ENCODE measurements at places on chromosomes 13 and 19.

DNA sequence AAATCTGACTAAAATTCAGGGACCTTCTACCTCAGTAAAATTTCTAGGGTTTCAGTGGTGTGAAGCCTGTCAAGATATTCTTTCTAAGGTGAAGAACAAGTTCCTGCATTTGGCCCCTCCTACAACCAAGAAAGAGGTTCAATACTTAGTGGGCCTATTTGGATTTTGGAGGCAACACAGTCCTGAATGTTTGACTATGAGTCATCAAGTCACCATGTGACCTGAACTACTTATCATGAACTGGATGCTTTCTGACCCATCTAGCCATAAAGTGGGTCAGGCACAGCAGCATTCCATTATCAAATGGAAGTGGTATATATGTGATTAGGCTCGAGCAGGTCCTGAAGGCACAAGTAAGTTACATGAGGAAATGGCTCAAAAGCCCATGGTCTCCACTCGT, 163.0 kb upstream of the IRS2 start:
- DNase-seq, result no peak

DNA sequence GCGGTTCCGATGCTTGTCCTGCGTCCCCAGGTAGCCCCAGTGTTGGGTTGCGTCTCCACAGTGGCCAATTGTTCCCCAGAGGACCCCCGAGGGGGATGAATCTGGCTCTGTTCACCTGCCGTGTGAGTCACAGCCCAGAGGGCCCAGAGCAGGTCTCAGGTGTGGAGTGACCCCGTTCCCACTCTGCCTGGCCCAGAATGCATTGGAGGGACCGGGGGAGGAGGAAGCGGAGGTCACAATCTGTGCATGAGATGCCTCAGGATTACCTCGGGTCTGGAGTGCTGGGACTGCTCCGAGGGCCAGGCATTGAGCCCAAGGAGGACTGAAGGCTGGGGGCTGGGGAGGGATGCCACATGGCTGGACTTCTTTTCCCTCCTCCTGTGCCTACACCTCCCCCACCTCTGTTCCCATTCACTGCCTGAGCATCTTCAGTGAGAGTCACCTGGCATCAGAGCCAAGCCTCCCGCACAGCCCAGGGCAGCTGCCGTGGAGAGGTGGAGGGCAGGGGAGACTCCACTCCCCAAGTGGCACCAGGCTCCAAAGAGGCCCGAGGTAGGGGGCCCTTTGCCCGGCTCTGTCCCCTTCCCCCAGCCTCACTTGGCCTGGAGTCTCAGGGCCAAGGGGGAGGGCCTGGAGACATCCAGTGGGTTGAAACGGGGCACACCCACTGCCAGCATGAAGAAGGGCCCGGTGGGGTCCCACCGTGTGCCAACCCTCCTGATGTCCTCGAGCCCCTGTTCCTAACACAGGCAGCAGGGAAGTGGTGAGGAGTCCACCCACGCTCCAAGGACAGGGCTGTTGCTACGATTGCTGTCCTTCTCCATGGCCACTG, 81.1 kb downstream of the CHST8 start:
- no peak for DNase-seq

DNA sequence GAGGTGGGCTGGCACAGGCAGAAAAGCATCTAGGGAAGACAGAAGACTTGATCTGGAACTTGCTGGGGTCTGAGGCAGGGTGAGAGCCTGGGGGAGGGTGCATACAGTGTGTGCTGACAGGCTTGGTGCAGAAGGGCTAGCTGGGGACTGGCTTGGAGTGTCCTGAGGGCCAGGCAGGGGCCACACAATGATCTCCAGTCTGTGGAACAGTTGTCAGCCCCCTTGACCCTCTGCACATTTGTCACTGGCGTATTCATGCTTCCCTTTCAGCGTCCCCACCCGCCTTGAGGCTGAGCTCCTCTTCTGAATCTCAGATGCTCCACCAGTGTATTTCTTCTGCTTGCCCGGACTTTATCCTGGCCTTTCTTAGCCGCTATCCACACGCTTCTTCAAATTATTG, 2.8 kb upstream of the MICU2 start:
- DNase-seq, result no peak

GRCh38 chr13:102869948-102870676, 24.3 kb downstream of the ERCC5 start:
- DNase-seq, result no peak

DNA sequence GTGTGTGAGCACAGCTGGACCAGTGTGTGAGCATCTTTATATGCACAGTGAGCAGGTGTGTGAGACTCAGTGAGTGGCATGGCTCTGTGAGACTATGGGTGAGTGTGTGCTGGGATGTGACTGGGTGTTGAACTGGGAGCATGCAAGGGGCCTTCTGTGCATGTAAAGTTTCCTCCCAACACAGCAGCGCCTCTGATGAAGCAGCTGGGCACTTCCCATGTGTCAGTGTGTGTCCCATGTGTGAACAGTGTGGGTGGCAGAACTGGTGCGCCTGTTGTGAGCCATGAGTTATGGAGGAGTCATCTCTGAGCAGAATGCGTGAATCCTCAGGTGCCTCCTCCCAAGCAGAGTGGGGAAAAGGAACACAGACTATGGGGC, 24.1 kb downstream of the LGALS16 start:
- DNase-seq, result no peak

DNA sequence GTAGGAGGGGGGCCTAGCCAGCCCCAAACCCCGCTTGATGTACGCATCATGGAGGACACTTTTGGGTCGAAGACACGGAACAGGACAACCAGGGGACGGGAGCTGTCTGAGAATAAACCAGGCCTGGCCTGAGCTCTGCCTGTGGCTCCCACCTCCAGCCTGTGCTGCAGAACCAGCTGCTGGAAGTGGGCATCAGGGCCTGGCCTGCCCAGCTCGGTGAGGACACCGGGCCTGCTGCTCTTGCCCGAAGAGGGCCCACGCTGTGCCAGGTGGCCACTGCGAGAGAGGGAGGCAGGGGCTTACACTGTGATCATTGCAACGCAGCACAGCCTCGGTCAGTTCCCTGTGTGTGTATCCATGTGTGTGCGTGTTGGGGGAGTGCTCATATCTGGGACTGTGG, 34.6 kb downstream of the CEBPG start:
- DNase-seq, result no peak

GRCh38 chr13:108677806-108678205, 48.4 kb downstream of the MYO16 start:
- DNase-seq, result no peak

DNA sequence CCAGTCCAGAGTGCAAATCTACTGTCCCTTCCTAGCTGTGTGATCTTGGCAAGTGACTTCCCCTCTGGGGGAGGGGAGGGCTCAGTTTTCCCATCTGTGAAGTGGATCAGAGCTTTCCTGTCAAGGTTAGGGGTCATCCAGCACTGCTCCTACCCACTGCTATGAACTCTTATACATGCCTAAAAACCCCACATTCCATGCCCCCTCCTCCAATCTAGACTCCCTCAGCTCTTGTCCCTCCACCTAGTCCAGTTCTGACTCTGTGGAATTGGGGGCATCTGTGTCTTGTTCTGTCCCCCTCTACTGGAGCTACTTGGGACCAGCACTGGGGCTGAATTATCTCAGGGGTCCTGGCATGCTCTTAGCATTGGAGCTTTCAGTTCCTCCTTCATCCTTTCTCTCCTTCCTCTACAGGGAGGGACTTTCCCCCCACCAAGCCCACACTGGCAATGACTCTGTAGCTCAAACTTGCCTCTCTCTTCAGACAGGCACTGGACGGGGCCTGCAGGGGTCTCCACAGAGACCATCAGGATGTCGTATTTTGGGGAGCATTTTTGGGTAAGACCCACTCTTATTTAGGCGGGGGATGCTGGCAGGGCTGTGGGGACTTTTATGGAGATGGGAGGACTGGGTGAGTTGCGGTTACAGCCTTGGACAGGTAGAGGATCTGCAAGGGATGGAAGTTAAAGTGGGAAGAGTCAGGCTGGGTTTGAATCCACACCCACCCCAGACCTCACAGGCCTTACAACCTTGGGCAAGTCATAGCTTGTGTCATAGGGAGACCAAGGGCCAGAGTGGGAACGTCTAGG, 3.6 kb downstream of the FCHO1 start:
- DNase-seq, result no peak

GRCh38 chr13:114063545-114064449, 68.6 kb downstream of the RASA3 start:
- no peak for DNase-seq

DNA sequence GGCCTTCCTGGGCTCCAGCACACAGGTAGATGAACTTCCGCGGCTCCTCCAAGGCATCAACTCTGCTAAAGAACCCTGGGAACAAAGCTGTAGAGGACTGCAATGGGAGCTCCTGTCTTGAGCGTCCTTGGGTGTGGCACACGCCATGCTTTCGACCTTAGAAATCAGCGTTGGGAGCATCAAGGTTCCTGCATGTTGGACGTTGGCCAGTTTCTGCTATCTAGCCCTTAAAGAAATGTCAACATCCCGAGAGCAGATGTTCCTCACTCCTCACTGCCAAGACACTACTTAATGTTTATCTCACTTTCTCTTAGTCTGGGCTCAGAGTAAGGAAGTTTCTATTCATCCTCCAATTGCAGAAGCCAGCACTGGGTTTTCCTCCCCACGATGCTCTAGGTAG, 70.6 kb upstream of the MEDAG start:
- no peak for DNase-seq

- no peak for DNase-seq
These were observed 46.6 kb downstream of the PIN1 start for GRCh38 chr19:9881720-9882119.

DNA sequence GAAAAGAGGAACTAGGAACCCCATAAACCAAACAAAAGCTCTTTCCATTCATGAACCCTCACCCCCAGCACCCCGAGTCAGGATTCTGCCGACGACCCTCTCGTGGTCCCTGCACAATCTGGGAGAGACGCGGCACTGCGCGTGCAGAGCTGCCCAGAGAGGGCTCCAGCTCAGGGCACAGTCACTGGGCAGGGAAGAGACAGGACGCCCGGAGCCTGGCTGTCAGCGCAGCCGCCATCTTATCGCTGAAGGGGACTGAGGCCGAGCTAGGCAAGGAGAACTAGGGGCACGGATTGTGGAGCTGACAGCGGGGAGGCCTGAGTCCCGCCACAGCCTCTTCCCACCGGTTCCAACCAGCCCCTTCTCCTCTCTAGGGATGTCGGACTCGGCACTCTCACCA, 349 bp downstream of the ZNF98 start:
- DNase-seq, result no peak

DNA sequence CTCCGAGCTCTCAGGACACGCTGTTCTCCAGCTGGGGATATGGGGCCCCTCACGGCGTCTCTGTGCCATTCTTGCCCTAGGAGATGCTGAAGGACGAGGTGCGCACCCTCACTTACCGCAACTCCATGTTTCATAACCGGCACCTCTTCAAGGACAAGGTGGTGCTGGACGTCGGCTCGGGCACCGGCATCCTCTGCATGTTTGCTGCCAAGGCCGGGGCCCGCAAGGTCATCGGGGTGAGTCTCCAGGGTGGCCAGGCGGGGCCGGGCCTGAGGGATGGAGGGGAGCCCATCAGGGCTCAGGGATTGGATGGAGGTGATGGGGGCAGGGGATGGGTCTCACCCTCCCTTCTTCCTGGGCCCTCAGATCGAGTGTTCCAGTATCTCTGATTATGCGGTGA, 4.8 kb downstream of the PRMT1 start:
- DNase-seq, result no peak

DNA sequence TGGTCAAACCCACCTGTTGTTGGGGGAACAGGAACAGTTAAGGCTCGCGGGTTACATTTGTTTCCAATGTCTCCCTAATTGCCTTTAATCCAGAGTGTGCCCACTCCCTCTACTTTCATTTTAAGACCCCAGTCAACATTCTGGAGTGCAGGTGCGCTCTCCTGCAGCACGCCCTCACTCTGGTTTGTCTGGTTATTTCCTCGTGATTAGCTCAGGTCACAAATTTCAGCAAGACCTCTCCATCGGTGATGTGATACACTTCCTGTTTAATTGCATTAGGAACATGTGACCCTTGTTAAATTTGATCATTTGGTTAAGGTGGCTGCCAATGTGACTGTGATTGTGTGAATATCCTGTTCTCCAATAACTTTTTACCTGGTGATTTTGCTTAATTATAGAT, 53.0 kb downstream of the TEX29 start:
- DNase-seq, result no peak

DNA sequence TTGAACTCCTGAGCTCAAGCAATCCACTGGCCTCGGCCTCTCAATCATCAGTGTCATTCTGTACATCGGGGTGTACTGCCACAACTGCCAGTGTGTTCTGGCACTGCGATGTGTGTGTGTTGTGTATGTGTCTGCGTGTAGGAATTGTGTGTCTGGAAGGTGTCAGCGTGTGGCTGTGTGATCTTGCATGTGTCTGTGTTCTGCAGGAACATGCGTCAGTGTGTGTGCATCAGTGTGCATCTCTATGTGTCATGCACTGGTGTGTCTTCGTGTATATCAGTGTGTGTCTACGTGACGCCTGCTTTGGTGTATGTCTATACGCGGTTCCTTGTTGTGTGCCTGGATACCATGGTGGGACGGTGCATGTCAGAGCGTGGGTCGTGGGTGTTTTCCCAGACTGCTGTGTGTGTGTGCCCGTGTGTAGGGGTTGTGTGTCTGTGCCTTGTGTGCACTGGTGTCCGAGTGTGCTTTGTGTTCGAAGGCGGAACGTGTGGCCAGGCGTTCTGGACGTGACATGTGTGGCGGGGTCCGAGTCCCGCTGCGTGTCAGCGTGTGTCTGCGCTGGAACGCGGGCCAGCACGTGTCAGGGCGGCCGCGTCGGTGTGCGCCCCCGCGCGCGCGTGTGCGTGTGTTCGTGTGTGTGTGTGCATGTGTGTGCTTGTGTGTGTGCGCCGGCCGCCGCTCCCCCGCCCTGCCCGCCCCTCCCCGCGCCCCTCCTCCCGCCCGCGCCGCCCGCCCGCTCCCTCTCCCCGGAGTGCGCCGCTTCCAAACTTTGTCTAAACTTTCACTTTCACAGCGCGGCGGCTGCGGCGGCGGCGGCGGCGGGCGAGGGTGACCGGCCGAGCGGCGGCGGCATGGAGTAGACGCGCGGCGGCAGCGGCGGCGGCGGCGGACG, at the start of gene NFIX:
NFIX (plus strand) TSS at position 775 of the 895 bp plus-strand sequence. CDS start 363 bp downstream, outside the sequence.
- no peak for DNase-seq

DNA sequence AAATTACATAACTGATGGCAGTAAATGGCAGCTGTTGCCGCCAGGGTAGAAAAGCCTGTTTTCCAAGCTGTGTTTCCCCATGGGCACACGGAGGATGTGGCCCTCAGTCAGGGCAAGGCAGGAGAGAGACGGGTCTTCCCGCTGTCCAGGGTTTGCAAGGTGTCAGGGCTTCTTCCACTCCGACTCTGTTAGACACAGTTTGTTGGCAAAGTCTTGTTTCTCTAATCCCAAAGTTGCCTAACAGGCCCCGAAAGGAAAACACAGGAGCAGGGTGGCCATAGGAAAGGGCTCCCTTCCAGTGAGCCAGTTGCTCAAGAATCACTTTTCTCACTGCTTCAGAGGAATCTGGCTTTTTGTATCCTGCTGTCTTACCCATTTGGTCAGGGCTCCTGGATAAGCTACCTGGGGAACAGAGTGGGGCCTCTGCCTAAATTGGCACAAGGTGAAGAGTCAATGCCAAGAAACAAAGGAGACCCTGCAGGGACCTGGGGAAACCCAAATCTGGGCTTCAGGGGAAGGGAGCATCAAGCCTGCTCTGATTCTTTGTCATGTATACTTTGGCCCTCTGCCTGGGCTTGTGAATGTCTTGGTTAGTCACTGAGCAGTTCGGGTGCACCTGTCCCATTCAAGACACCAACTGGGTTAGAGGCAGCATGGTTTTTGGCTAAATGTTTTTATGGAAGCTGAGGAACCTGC, 29.0 kb upstream of the CXCL17 start:
- no peak for DNase-seq

All from hippocampal formation (tissue), 2 donors.